Colonic mucosa (tissue), 4 donors: ENCODE measurements at places on chromosomes 6 and 20.

- no peak for DNase-seq
Measured at GRCh38 chr6:31096656-31097055, 15.7 kb downstream of the C6orf15 start.

GRCh38 chr6:3545156-3545555 lies 88.3 kb upstream of the SLC22A23 start:
- DNase-seq, result no peak

DNA sequence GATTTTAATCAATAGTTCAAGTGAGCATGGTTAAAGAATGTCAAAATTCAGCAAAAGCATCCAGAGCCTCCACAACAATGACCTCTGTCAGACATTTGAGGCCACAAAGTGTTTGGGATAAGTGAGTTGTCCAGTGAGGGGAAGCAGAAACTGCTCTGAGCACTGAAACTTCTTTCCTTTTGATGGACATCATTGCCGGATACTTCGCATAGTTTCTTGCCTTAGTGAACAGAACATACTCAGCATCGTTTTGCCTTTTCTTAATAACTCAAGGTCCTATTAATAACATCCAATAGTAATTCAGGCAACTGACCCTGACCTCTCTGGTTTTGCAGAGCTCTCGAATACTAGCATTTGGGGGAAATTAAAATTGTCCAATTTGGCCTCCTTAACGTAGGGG lies 78.6 kb downstream of the EDN3 start:
- DNase-seq, result no peak

GRCh38 chr6:118751072-118751471 lies 99.7 kb upstream of the CEP85L start:
- no peak for DNase-seq

- DNase-seq, result peak; percentile 29
Measured at GRCh38 chr6:39335780-39336545, 13.5 kb upstream of the KCNK16 start.
